Fibroblast of mammary gland (primary cell): ENCODE measurements at places on chromosomes 7 and 10.

- no peak for DNase-seq
These were observed 192.7 kb downstream of the KIF20B start for GRCh38 chr10:89894051-89894450.

- no peak for DNase-seq
These were observed 127.5 kb upstream of the ANKRD1 start for GRCh38 chr10:91048380-91048779.

DNA sequence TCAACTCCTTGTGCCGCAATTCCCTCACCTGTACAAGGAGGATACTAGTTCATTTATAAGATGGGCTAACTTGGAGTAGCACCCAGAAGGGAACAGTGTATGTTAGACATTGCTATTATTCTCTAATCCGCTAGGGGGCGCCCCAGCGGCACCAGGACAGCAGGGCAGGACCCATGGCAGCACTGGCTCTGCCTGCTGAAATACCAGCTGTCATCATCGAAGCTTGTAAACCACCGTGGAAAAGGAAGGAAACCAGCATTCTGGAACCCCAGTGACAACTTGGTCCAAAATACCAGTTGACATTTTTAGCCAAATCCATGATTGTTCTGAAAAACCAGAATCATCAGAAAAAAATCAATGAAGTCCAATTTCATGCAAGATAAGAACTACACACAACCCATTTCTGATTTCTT is 134.4 kb downstream of the ITGA8 start:
- DNase-seq = peak; percentile 58

DNA sequence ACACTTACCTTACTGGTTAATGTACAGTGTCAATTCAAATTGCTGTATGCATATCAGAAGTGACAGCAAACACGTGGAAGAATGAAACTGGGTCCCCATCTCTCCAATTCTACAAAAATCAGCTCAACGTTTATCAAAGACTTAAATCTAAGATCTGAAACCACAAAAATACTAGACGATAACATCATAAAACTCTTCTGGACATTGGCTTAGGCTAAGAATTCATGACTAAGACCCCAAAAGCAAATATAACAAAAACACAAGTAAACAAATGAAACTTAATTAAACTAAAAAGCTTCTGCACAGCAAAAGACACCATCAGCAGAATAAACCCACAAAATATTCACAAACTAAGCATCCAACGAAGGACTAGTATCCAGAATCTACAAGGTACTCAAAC is 35.9 kb upstream of the PFKP start:
- DNase-seq = no peak

- DNase-seq = peak; percentile 78
These were observed 1.3 kb downstream of the OR2F2 start for GRCh38 chr7:143936087-143937009.

GRCh38 chr7:81652225-81652624 is 117.6 kb downstream of the HGF start:
- no peak for DNase-seq
